ENCODE measurements at places on chromosomes 7 and 10. TPM values are rescaled to one million over a fixed set of nuclear protein-coding genes. Genes with fewer than 3 reads are reported as not detected.

Gene CARD11
- 1.0 TPM for polyA plus RNA-seq

Gene CPEB3
- polyA plus RNA-seq, result 5.0 TPM

Gene NOS3
- polyA plus RNA-seq, result 9.1 TPM

Gene ZNF804B
- polyA plus RNA-seq, result 0.45 TPM

Gene CRHR2
- polyA plus RNA-seq, result 0.09 TPM

Gene PIP
- polyA plus RNA-seq, result not detected

Gene MRPL32
- 110 TPM for polyA plus RNA-seq

Gene NT5C2
- polyA plus RNA-seq, result 87.2 TPM

Gene CHST15
- polyA plus RNA-seq, result 20.2 TPM

Gene ENTPD7
- 21.1 TPM for polyA plus RNA-seq

Gene WNT16
- not detected for polyA plus RNA-seq

Gene MACC1
- 11.2 TPM for polyA plus RNA-seq
